Fibroblast of skin of abdomen (primary cell): ENCODE measurements at places on chromosomes 5 and 9.

GRCh38 chr5:67133217-67133616 is 63.4 kb downstream of the CD180 start:
- DNase-seq: no peak

GRCh38 chr9:107712390-107712789 is 222.8 kb upstream of the KLF4 start:
- peak; percentile 64 for DNase-seq

DNA sequence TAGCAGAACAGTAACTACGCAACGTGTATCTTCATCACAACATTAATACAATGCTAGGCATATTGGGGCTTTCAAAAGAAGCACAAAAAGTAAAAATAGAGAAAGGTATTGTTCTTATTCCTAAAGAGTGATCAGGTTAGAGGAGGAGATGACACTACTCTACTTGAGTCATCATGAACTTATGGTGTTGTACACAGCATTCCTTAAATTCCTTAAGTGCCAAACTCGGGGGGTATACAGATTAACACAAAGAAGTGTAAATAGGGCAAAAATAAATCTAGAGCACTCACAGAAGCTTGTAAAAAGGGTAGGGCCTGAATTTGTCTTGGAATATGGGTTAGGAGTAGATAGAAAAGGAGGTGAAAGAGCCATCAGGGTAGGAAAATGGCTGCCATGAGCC is 308.0 kb upstream of the DAP start:
- no peak for DNase-seq

DNA sequence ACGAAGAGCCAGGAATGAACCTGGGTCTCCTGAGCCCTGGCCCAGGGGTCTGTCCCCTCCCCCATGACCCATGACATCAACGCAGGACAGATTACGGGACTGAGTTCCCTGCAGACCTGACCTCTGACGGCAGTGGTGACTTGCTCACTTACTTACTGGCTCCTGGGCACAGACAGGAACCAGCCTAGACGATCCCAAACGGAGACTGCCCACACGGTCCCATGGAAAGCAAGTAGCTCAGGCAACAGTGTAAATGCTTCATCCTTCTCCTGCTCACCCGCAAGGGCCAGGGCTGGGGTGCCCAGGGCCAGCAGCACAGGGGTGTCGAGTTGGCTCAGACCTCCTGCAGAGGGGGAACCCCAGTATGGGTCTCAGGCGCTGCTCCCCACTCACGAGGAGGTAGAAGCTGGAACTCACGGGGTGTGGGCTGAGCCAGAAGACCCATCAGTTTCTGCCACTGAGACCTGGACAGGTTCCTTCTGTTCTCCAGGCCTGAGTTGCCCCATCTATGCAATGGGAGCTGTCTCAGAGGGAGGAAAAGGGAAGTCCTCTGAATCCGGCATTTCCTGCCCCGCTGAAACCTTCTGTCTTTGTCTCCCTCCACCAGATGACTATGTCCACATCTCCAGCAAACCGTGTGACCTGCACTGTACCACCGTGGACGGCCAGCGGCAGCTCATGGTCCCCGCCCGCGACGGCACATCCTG is 5.6 kb downstream of the ADAMTSL2 start:
- no peak for DNase-seq

GRCh38 chr5:130975299-130975698 is 189.8 kb downstream of the HINT1 start:
- DNase-seq: no peak

- no peak for DNase-seq
Observed at GRCh38 chr5:180806351-180807011, 3.9 kb upstream of the MGAT1 start.

DNA sequence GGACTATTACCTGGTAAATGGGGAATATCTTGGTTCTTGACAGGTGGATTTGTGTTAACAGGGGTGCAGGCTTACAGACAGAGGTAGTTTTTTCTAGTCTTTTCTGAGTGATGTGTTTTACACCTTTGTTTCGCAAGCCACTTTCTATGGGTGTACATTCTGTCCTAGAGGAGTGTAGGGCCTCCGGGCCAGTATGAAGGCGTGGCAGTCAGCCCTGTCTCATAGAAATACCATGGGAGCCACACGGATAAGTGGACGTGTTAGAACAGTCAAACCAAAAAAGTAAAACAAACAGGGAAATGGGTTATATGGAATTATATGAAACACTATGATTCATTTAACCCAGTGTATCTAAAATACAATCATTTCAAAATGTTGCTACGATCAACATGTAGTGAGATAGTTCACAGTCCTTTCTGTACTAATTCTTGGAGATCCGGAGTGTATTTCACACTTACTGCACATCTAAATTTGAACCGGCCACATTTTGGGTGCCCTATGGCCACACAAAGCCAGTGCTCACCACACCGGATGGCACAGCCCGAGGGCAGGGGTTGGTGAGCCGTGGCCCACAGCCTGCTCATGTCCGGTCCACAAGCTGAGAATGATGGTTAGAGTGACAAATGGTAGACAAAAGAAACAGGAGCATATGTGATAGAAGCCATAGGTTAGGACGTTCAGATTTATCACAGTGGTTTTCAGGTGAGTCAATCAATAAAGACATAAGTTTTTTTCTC is 80.1 kb upstream of the IRX4 start:
- no peak for DNase-seq

DNA sequence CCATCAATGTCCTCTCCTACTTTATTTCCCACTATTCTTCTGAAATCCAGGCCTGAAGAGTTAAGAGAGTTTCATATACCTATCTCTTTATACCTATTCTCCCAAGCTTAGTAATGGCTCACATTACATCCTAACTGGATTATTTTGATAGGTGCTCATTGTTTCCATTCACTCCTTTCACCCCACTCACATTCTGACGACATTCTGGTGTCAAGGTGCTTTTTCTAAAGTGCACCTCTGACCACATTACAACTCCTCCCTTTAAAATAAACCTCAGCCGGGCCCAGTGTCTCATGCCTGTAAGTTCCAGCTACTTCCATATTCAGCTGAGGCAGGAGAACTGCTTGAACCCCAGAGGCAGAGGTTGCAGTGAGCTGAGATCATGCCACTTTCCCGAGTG is 417.1 kb downstream of the BNC2 start:
- no peak for DNase-seq

- no peak for DNase-seq
Observed at GRCh38 chr5:173486355-173487225, 129.9 kb downstream of the BOD1 start.

DNA sequence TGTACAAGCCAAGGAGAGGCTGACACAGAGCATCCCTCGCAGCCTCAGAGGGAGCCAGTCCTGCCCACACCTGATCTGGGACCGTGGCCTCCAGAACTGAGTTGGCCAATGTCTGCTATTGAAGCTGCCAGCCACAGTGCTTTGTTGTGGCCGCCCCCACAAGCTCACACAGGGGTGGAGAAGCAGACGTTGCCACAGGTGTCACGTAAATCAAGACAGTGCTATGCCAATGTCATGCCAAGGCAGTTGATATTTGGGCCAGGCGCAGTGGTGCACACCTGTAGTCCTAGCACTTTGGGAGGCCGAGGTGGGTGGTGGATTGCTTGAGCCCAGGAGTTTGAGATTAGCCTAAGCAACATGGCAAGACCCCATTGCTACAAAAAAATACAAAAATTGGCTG is 17.3 kb upstream of the TERT start:
- DNase-seq: no peak

GRCh38 chr9:124221676-124222075 is 36.1 kb upstream of the NEK6 start:
- DNase-seq: no peak

DNA sequence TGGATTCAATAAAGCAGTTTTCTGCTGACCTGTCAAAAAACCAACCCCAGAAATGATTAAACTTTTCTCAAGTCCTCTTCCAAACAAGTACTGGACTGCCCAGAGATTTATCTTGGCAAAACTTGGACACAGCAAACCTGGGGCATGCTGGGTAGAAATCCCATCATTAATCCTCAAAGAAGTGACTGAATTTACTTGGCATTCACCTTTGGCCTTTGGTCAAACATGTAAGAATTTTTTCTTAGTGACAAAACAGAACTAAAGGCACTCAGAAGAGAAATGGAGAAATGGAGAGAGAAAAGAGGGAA is 248.6 kb upstream of the NREP start:
- peak; percentile 78 for DNase-seq

DNA sequence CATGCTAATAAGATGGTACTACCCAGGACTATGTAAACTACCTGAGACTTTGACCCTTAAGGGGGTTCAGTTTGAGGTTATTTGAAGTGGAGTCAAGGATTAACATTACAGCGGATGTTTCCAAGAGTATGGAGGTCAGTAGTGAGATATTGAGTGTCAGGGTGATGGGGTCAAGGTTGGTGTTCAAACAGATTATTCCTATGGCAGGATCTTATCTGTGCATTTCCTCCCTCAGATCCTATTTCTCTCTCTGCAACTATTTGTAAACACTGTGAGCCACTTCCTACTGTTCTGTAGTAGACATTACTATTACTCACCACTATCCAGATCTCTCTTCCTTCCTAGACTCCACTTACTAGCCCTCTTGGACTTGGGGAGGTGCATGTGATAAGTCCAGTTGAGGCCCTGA is 54.0 kb upstream of the STOM start:
- no peak for DNase-seq

DNA sequence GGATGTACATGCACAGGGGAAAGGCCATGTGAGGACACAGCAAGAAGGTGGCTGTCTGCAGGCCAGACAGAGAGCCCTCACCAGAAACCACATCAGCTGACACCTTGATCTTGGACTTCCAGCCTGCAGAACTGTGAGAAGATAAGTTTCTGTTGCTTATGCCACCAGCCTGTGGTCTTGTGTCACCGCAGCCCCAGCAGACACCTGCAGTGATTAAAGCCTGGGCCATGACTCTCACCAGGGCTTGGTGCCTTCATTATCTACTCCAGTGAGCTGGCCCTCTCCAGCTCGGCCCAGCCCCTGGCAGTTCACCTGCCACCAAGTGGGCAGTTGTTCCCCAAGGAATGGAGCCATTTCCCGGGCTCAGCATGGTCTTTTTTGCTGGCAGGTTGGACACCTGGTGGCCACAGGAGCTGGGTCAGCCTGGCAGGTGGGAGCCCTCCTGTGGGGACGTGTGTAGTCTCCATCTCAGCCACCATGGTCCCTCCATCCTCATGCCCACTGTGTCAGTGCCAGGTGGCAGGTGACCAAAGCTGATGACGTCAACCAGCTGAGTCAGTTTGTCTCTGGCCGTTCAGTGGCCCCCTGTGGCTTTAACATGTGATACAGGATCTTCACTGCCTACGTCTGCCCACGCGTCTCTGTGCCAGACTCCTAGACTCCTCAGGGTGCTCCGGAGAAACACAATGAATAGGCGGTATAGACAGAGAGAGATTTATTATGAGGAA is 99.9 kb upstream of the PPP1R26 start:
- DNase-seq: no peak

DNA sequence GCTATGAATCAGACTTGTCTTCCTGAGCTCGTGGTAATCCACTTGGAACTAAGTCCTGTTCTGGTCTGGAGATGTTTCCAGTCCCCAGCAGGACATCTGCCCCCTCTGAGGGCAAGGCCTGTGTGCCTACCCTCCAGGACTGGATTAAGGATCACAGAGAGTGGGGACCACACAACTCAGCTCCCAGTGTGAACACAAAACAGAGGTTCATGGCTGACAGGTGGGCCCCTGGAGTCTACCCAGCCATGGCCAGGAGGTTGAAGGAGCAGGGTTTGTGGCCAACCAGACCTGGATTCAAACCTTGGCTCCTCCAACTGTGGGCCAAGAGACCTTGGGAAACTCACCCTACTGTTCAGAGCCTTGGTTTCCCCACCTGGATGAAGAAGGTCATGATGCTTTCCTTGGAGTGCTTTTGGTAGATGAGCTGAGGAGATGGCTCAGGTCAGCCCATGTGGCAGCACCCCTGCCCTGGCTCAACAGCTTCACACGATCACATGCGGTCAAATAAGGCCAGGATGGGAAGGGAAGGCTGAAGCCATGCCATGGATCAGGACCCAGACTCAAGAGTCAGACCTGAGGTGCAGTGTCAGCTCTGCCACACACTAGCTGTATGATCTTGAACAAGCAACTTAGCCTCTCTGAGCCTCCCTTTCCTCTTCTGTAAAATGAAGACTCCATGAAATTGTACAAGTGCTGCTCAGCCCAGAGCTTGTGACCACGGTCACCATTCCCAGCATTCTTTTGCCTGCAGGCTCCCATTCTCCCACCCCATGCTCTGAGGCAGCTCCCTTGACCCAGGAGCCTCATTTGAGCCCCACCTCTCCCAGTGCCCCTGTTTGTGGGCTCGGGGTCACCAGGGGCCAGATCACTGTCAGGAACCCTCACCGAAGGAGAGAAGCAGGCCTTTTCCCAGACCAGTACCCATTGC is 27.3 kb upstream of the ANGPTL2 start:
- DNase-seq: no peak

DNA sequence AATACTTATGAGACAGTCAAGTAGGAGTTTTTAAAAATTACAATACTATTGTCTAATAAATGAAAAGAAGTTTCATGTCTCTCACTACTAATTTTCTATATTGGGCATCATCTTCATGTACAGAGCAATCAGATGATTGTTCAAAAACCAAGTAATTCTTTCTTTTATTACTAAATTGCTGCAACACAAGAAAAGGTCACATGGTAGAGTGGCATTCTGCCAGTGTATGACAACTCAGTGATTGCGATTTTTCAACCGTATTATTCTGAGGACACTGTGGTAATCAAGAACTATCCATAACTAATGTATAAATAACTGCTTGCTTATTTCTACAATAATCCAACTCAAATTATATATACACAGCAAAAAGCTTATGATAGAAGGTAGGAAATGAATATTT is 96.7 kb upstream of the GRHPR start:
- DNase-seq: no peak

DNA sequence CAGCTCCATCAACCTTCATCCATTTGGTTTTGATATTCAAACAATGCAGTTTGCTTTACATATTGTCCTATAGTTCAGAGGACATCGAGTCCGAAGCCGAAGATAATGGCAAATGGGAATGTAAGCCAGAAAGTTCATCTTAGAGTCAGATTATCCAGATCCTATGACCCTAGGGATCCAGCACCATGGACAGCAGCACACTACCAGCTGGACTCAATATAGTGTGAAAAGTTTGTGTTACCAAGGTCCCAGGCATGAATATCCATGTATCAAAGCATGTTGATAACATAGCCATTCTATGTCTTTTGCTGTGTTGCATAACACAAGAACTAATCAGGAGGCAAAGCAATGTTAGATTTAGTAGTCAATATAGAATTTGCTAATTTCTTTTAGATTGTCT is 46.3 kb downstream of the FSTL4 start:
- peak; percentile 10 for DNase-seq

GRCh38 chr5:50768634-50769033 is 102.2 kb downstream of the PARP8 start:
- no peak for DNase-seq
